Panc1 (cell line): ENCODE measurements at places on chromosomes 12 and 14. TPM values are rescaled to one million over a fixed set of nuclear protein-coding genes. Genes with fewer than 3 reads are reported as not detected.

Gene FAM90A1
- total RNA-seq, result not detected

Gene NPFF
- total RNA-seq, result not detected

Gene GRIP1
- 9.2 TPM for total RNA-seq

Gene PRH2
- total RNA-seq, result not detected

Gene NGB
- not detected for total RNA-seq

Gene PSMB11
- not detected for total RNA-seq

Gene CDKL1
- 5.8 TPM for total RNA-seq

Gene PZP
- not detected for total RNA-seq

Gene LETMD1
- 47.9 TPM for total RNA-seq

Gene SYCP3
- not detected for total RNA-seq
